ENCODE measurements at places on chromosomes 6 and 20.
A peak's percentile ranks its signal among the peaks of the same experiment; 100 is the strongest.

DNA sequence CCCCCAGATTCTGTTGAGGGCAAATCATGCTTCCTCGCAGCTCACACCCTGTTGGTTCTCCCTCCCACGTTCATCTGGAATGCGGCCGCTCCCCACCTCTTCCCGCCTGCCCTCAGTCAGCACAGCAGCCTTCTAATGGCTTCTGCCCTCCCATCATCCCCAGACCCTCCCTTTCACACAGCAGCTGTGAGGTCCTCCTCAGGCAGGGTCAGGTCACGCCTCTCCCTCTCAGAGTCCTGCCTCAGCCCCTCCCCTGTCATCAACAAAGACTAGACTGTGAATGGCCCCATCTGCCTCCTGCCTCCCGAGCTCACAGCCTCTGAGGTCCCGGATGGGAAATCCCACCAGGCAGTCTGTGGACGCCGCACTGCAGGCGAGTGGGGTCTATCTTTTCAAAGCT lies 7.9 kb upstream of the BHLHE23 start:
- DNase-seq: no peak

DNA sequence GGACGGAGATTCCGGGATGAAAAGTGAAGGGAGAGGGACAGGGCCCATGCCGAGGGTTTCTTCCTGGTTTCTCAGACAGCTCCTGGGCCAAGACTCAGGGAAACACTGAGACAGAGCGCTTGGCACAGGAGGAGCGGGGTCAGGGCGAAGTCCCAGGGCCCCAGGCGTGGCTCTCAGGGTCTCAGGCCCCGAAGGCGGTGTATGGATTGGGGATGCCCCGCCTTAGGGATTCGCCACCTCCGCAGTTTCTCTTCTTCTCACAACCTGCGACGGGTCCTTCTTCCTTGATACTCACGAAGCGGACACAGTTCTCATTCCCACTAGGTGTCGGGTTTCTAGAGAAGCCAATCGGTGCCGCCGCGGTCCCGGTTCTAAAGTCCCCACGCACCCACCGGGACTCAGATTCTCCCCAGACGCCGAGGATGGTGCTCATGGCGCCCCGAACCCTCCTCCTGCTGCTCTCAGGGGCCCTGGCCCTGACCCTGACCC lies 55.0 kb upstream of the HLA-A start:
- peak; percentile 53 for DNase-seq

- no peak for DNase-seq
These were observed 8.7 kb downstream of the DNAAF9 start for GRCh38 chr20:3398681-3399252.

DNA sequence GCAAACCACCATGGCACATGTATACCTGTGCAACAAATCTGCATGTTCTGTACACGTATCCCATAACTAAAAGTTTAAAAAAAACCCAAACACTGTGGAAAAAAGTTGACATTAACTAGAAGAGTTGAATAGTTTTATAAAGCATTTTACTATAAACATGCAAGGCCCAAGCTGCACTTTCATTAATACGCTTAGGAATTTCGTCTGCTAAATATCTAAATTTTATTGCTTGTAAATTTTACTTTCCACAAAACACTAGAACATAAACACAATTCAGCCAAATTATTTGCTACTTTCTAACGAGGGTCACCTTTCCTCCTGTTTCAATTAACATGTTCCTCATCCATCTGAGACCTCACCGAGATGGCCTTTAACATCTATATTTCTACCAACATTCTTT lies 74.4 kb upstream of the MAN1A1 start:
- no peak for DNase-seq

DNA sequence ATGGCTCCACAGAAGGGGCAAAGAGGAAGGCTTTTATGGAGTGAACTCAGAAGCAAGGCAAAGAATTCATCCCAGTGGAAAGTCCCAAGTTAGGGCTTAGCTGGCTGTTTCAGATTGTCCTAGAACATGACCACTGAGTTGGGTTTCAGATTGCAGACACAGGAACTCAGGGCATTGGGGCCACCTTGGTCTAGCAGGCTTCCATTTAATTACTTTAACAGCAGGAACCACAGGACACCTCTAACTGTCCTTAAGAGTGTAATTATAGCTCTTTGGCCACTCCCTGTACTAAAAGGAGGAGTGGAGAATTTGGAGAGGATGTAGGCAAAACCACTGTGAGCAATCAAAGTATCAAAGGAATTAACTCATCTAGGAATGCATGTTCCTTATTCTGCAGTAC lies 150.6 kb upstream of the AGPAT4 start:
- no peak for DNase-seq

DNA sequence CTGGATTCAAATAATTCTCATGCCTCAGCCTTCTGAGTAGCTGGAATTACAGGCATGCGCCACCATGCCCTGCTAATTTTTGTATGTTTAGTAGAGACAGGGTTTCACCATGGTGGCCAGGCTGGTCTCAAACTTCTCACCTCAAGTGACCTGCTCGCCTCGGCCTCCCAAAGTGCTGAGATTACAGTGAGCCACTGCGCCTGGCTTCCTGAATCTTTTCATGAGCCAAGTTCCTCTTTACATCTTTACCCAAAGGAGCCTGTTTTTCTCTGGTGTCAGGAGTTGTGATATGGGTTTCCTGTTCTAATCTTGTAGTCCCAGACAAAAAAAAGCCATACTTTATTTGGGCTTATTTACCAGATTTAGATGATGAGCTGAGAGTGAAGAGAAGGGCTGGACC lies 34.4 kb downstream of the PCNA start:
- no peak for DNase-seq

DNA sequence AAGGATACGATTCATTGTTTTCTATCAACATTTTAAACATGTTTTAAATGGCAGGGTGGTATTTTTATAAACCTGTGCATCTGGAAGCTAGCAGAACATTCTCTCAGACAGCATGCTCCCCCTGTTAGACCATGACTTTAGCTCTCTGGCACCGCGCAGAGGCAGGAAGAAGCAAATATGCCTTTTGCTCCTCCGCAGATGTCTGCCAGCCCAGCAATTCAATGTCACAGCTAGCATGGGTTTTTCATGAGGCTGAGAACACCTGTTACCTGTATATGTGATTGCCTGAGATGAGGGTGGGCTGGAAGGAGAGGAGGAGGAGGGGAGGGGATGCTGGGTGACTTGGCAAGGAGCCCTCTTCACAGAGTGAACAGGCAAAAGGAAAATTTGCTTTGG lies 6.7 kb downstream of the MTCH1 start:
- DNase-seq: peak; percentile 42

DNA sequence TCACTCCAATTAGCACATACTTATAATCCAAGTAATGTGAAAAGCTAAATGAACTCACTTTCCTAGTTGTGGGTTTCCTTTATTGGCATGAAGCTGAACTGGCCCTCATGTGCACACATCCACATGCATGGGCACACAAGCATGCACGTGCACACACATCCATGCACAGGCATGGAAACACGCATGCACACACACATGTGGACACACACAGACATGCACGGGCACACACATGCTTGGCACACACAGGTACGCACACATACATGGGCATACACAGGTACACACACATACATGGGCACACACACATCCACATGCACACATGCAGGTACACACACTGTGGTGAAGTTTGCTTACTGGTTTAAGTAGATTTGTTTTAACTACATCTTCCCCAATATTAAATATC lies 23.8 kb downstream of the SYNDIG1 start:
- no peak for DNase-seq

- no peak for DNase-seq
These were observed 17.1 kb downstream of the RALGAPA2 start for GRCh38 chr20:20695250-20695816.

DNA sequence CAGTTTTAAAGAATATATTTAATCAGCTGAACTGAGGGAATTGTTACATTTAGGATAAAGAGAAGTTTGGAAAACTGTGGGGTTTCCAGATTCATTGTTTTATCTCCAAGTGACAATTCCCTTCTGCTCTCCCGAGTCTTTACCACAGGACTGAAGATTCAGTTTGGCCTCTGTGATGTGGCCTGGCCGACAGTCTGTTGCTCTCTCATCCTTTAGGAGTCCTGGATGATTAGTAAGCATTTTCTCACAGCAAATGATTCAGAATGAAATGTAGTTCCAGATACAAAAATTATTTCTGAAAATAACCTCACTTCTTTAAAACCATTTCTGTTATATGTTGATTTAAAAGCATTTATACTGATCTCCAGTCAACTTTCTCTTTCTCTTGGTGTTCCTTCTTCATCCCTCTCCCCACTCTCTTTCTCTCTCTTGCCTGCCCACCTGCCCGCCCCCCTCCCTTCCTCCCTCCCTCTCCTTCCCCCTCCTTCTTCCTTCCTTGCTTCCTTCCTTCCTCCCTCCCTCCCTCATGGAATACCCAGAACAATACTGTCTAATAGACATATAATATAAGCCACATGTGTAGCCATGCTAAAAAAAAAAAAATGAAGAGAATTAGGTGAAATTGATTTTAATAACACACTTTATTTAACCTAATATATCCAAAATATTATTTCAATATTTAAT lies 254.9 kb downstream of the PRL start:
- DNase-seq: no peak

GRCh38 chr6:84078335-84078734 lies 44.8 kb downstream of the MRAP2 start:
- no peak for DNase-seq

DNA sequence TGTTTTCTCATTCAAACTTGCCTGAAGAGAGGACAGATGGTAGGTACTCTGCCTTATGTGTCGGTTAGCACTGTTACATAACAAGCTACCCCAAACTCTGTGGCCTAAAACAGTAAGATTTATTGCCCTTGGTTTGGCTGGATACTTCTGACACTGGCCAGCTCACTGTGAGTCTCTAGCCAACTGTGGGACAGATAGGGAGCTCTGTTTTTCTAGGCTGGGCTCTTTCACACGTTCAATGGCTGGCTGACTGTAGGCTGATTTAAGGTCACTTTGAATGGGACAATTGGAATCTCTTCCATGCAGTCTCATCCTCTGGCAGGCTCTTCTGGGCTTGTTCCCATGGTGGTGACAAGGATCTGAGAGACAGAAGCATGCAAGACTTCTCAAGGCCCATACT lies 39.4 kb upstream of the JAG1 start:
- no peak for DNase-seq

DNA sequence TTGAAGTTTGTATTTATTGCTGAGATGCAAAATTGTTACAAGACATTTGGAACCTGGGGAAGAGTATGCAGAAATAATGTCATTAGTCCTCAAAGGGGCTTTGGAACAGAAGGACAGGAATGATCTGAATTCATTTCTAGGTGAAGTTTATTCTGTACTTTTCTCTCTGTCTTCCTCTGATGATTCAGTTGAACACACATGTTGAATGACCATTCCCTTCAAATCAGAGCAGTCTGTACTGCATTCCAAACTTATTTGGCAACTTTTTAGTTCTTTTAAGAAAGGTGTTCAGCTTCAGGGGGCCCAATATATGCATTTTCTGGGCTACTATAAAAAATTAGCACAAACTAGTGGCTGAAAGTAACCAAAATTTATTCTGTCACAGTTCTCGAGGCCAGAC lies 213.9 kb upstream of the LAMP5 start:
- DNase-seq: no peak

- no peak for DNase-seq
These were observed 10.5 kb upstream of the FAM83C start for GRCh38 chr20:35302421-35303335.

DNA sequence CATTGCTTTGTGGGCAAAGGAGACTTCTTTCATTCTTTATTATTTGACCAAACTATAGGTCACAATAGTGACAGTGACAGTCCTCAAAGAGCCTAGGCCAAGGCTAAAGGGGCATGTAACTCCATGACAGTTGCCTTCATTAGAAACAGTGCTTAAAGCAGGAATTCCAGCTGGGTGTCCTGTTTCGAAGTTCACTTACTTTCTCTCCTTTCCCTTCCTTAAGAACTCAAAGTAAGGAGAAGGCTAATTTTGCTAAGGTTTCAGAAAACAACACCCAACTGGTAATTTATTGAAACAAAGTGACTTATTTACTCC lies 48.1 kb upstream of the HEY2 start:
- no peak for DNase-seq

DNA sequence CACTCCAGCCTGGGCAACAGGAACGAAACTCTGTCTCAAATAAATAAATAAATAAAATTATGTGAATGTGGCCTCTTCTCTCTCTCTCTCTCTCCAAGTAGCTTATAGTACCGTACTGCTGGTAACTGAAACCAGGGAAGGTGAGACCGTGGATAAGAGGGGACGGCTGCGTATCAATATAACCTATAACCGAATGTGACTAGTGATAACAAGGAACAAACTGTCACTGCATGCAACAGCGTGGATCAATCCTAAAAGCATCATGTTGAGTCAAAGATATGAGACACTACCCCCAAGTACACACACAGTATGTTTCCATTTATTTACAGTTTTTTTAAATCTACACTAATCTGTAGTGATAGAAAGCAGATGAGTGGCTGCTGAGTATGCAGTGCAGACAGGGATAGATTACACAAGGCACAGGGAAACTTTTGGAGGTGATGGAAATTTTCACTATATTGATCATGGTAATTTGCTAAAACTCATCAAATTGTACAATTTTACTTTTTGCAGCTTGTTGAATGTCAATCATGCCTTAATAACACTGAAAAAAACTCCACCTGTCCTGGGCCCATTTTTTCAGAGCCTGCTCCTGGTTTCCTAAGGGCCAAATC lies 121.4 kb upstream of the ARMC2 start:
- no peak for DNase-seq

GRCh38 chr20:12870588-12870987 lies 138.2 kb upstream of the SPTLC3 start:
- no peak for DNase-seq

GRCh38 chr20:6668546-6668945 lies 98.9 kb upstream of the BMP2 start:
- DNase-seq: no peak

DNA sequence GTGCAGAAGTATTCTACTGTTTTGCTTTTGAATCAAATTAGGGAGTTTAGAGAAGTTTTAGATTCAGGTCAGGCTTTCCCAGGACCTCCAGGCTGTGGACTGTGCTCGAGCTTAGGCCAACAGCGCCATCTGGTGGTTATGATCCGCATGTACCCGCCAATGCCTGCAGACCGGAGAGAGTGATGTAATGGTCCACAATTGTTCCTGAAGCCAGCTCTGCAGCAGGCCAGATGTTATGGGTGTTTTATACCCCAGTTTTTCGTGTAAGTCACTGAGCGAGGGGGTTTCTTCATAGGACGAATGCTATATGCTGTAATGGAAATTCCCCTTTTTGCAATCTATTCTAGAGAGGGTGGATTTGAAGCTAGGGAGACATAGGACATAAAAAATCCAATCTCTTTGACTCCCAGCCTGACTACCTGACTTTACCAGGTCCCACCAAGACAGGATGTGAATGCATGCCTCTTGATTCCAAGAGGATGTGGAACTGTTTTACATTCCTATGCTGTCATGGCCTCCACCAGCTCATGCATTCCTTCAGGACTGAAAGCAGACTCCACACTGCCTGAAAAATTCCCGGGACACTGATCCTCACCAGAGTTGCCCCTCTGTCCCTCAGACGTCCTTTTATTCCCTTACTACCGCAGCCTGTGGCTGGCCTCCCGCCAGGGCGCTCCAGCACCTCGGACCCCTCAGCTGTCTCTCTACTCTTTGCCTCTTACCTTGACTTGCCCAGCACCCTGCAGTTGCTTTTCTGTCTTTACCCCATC lies 41.2 kb upstream of the LY86 start:
- DNase-seq: peak; percentile 71

Data from CD4-positive, alpha-beta T cell treated with Interleukin-4 for 4 hours (primary cell).